H1 (cell line): ENCODE measurements at places on chromosomes 2 and 18. TPM values are rescaled to one million over a fixed set of nuclear protein-coding genes. Genes with fewer than 3 reads are reported as not detected.

DNA sequence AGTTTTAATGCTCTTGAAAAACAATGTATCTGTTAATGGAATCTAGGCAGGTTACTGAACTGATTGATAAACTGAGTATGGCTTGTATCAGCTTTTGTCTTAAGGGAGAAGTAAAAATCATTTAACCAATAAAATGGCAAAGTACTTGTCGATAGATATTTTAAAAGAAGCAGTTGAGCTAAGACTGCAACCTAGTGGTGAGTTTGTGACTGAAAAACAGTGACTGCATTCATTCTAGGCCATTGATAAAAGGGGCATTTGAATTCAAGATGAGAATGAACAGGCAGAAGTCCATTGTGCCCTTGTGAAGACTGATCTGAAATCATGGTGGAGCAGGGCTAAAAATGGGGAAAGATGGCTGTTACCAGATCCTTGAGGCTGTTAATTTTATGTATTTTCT, 59.4 kb upstream of the MSTN start:
- no peak for DNase-seq

- no peak for DNase-seq
Measured at GRCh38 chr2:158715357-158715756, 79.8 kb upstream of the DAPL1 start.

GRCh38 chr2:70751881-70752280, 16.1 kb downstream of the ADD2 start:
- no peak for DNase-seq

GRCh38 chr2:150705357-150705756, 217.9 kb upstream of the RND3 start:
- no peak for DNase-seq

GRCh38 chr18:31773774-31774476, 13.2 kb upstream of the SLC25A52 start:
- no peak for DNase-seq

- DNase-seq: no peak
Measured at GRCh38 chr2:14717131-14717530, 84.6 kb downstream of the LRATD1 start.

DNA sequence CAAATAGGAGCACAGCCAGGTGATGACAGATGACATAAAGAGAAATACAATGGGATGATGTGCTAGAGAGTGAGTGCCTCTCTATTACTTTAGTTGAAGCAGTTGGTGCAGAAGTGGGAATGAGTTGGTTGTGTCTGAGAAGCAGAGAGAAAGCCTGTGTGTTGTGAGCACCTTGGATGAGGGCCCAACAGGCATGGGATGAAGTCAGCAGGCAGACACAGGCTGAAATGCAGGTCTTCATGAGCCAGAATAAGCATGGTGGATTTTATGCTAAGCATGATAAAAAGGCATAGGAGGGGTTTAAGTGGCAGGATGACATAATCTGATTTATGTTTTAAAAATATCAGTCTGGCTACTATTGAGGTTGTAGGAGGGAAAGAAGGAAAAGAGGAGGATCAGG, 71.5 kb downstream of the KLHL14 start:
- no peak for DNase-seq

- peak; percentile 46 for DNase-seq
Measured at GRCh38 chr18:34867520-34867919, 157.4 kb downstream of the DTNA start.

GRCh38 chr2:112626604-112627059, 19.1 kb upstream of the SLC20A1 start:
- peak; percentile 65 for DNase-seq

GRCh38 chr2:139828011-139828410, 1047.8 kb upstream of the NXPH2 start:
- DNase-seq: no peak

GRCh38 chr2:80149991-80150390, 154.6 kb downstream of the LRRTM1 start:
- no peak for DNase-seq

DNA sequence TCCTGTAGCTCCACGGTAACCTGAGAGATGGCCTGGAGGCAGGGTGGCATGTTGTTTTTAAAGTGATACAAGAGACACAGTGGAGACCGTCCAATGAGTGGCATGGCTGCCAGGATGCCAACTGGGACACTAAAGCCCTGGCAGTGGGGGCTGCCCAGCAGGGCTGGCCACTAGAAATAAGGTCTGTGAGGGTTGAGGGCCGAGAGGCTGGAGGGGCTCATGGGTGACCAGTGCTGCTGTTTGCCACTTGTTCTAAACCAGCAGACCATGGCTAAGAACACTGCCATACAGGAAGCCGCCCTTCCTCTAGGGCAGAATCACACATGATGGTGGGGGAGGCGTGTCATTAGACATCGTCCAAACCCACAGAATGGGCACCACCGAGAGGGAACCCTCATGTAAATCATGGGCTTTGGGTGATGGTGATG, 71.9 kb downstream of the ALPK2 start:
- DNase-seq: no peak

GRCh38 chr2:174449033-174449432, 37.8 kb downstream of the GPR155 start:
- no peak for DNase-seq

- no peak for DNase-seq
Measured at GRCh38 chr2:121502781-121503180, 27.9 kb upstream of the RNU4ATAC start.

GRCh38 chr2:35821675-35822074, 533.9 kb upstream of the CRIM1 start:
- DNase-seq: peak; percentile 50

- DNase-seq: no peak
Measured at GRCh38 chr2:41930807-41931566, 116.8 kb upstream of the PKDCC start.

GRCh38 chr2:118994778-118995177, 52.8 kb downstream of the MARCO start:
- no peak for DNase-seq

GRCh38 chr2:173296235-173296634, 58.4 kb upstream of the CDCA7 start:
- DNase-seq: no peak

GRCh38 chr2:156037482-156037881, 295.0 kb downstream of the NR4A2 start:
- no peak for DNase-seq

- no peak for DNase-seq
Measured at GRCh38 chr2:128465246-128466170, 146.8 kb upstream of the HS6ST1 start.

DNA sequence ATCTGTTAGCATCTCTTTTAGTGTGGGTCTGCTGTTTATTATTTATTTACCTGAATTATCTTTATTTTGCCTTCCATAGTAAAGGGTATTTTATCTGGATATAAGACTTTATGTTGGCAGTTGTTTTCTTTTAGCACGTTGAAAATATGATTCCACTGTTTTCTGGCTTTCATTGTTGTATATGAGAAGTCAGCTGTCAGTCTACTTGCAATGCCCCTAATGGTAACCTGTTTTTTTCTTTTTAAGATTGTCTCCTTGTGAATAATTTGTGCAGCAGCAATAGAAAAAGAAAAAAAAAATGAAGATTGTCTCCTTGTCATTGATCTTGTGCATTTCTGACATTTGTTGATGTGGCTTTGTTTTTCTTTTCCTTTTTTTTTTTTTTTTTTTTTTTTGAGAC, 27.2 kb downstream of the SNED1 start:
- DNase-seq: no peak

GRCh38 chr2:30232801-30233130, 1.4 kb downstream of the LBH start:
- DNase-seq: no peak

DNA sequence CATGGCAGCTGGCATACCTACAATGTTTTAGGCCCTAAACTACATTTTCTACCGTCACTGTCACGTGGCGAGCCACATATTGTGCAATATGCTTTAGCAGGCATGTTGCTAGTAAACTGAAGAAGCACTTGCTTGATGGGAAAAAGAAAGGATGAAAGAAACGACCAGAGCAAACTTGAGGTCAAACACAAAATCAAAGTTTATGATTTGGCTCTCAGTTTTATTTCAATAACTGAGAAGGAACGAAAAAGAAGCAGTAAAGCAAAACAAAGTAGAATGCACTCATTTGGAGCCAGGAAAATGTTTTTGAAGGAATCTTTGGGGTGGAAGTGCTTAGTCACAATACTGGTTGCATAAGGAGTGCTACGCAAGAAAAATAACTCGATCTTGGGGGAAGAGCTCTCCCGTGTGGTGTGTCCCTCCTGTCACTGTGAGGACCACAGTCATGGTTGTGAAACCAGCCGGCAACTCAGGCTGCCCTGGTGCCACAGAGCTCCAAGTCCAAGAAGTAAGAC, 349.8 kb downstream of the RBM43 start:
- DNase-seq: no peak

DNA sequence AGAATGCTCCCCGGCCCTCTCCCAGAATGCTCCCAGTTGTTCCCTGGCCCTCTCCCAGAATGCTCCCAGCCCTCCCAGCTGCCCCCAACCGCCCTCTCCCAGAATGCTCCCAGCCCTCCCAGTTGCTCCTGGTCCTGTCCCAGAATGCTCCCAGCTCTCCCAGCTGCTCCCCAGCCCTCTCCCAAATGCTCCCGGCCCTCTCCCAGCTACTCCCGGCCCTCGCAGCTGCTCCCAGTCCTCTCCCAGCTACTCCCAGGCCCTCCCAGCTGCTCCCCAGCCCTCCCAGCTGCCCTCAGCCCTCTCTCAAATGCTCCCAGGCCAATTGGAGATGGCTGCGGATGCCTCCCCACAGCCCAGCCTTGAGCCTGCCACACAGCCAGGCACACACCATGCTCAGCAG, 31.1 kb downstream of the BIN1 start:
- no peak for DNase-seq

DNA sequence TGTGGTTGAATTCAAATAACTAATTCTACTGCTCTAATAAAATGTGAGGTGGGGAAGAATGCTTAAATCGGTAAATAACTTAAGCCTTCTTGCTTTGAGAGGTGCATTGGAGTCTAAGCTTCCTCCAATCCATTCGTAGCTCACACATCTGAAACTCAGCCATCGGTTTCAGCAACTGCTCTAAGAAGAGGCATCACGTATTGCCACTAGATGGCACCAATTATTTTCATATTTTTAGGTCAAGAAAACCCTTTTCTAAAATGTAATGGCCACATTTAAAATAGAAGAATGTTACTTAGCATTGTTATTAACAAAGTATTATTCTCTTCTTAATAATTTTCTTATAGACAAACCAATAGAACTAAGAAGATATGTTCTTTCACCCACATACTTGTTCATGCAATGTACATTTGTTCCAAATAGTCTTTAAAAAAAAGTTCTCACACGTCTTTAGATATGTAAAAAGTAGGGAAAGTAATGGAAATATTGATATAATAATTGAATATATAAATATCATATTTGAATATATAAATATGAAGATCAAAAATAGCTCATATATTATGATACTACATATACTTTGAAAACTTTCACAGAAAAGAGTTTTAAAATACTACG, 229.8 kb downstream of the CCDC178 start:
- DNase-seq: no peak

DNA sequence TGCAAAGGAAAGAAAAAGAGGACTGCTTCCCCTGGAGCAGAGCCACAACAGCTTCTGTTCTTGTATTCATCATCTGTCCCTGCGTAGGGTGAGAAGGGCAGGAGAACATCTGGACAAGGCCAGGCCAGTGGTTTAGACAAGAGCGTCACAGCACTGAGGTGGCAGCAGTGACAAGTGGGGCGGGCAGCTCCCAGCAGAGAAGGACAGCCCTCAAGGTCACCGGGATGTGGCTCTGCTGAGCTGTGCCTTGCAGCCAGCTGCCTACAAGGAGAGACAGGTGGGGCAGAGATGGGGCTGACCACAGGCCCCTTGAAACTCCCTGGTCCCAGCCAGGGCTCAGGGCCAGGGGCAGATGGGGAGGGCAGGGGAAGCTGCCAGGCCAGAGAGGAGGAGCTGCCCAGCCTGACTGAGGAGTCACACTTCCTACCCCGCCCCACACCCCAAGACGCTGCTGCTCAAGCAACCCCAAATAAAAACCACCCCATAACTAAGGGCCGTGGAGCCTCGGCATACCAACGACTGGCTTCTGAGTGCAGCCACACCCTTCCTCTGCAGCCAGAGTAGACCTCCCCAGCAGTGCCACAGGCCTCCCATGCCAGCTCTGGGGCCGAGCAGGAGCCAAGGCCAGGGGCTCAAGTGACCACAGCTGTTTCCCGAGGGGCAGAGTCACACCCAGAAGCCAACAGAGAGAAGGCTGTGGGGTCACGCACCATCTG, 5.4 kb downstream of the RAB11FIP5 start:
- DNase-seq: no peak

- DNase-seq: no peak
Measured at GRCh38 chr2:12555012-12555645, 161.6 kb upstream of the TRIB2 start.

- DNase-seq: no peak
Measured at GRCh38 chr2:25926984-25927756, 48.9 kb upstream of the ASXL2 start.

DNA sequence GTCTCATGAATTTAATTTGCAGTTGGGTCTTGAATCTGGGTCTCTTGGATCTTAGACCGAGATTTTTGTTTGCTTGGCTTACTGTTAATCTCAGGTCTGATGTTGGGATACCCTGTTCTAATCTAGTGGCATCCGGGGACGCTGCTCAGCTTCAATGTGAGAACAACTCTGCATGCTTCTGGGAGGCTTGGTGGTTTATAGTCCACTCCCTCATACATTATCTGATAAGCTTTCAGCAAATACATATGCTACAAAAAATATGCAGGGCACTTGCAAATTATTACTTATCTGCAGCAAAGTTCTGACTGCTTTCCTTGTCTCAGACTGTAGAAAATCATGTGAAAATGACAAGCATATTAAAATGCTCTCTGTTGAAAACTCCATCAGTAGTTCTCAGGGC, 39.4 kb downstream of the RNF144A start:
- no peak for DNase-seq

Gene GPR45
- total RNA-seq: not detected in 2 replicates

Gene RTP5
- total RNA-seq: not detected in 2 replicates

Gene RAB6D
- 0.17 and 0.22 TPM in 2 replicates for total RNA-seq

Gene IL1RL2
- total RNA-seq: not detected in 2 replicates

Gene SDC1
- 45.3 and 46.3 TPM in 2 replicates for total RNA-seq

Gene TCF4
- total RNA-seq: 113 and 118 TPM in 2 replicates

Gene RNF125
- total RNA-seq: 14.3 and 15.2 TPM in 2 replicates

Gene SPRED2
- total RNA-seq: 22.5 and 25.4 TPM in 2 replicates

Gene ANKRD44
- 1.3 TPM in 2 replicates for total RNA-seq

Gene TCF7L1
- 108 and 110 TPM in 2 replicates for total RNA-seq

Gene MAP2
- total RNA-seq: 4.6 and 5.9 TPM in 2 replicates

Gene SNTG2
- 14.3 and 18.1 TPM in 2 replicates for total RNA-seq

Gene LRRC30
- not detected in 2 replicates for total RNA-seq

Gene SULT1C4
- total RNA-seq: 2.1 and 2.9 TPM in 2 replicates

Gene COQ10B
- 17.0 and 17.3 TPM in 2 replicates for total RNA-seq

Gene NIFK
- total RNA-seq: 99.3 and 117 TPM in 2 replicates
